ENCODE measurements at places on chromosomes 7 and 10.

- no peak for DNase-seq
These were observed 17.2 kb upstream of the MYH16 start for GRCh38 chr7:99255463-99255862.

GRCh38 chr10:120041807-120042559 lies 149.5 kb downstream of the SEC23IP start:
- no peak for DNase-seq

- no peak for DNase-seq
These were observed 91.2 kb upstream of the RET start for GRCh38 chr10:42985436-42986316.

GRCh38 chr7:94394109-94394436 lies 622 bp upstream of the COL1A2 start:
- no peak for DNase-seq

GRCh38 chr10:124345521-124345920 lies 73.2 kb downstream of the OAT start:
- no peak for DNase-seq

- no peak for DNase-seq
These were observed 62.6 kb downstream of the DOCK4 start for GRCh38 chr7:112143582-112143981.

GRCh38 chr10:69554611-69555010 lies 18.6 kb downstream of the NEUROG3 start:
- DNase-seq, result no peak

- no peak for DNase-seq
These were observed 6.3 kb downstream of the MTPN start for GRCh38 chr7:135970682-135971365.

DNA sequence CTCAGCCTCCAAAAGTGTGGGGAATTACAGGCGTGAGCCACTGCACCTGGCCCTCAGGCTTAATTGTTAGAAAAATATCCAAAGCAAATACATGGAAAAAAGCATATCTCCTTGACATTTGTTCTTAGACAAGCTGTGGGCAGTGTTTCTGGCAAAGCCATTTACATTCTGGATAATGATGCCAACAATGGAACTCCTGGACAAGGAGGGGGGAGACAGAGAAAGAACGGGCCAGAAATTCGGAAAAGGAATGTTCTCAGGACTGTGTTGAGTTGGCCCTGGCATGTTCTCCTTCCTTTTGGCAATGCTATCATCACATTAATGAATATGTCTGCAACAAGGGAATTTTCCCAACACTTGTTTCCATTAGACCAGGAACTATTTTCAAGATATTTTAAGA lies 88.7 kb downstream of the UBE2H start:
- DNase-seq, result no peak

GRCh38 chr7:12069757-12070156 lies 141.3 kb upstream of the TMEM106B start:
- DNase-seq, result no peak

DNA sequence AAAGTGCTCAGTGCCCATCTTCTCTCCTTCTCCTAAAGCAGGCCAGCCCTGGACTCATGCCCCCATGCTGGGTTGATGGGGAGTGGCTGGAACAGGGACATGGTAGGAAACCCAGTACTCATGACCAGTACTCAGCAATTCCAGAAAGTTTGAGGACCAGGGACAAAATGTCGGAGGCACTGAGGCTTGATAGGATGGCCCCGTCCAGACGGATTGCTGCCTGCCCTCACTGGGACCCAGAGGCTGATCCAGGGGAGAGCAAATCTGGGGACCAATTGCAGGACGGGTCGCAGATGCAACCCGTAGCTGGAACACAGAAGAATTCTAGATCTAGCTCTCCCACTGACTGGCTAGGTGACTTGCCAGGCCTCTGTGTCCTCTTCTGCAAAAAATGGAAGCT lies 5.1 kb downstream of the ZCCHC24 start:
- no peak for DNase-seq

DNA sequence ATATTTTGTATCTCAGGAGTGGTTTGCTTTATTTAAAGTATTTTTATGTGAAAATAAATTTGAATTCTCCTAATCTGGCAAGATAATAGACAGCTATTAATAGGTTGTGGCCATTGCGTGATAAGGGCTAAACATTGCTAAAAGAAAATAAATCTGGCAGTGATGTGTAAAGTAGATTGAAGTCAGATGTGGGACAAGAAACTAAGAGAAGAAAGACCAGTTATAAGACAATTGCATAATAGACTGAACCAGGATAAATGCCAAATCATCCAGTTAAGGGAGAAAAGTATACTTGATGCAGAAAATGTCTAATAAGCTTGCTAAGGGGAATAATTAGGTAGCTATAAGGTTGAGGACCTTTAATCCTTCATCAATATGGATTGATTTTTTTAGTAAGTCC lies 197.5 kb upstream of the CSTF2T start:
- DNase-seq, result no peak

- DNase-seq, result no peak
These were observed 75.6 kb upstream of the TCERG1L start for GRCh38 chr10:131387018-131387529.

- no peak for DNase-seq
These were observed 83.0 kb upstream of the INSYN2A start for GRCh38 chr10:127279334-127279774.

DNA sequence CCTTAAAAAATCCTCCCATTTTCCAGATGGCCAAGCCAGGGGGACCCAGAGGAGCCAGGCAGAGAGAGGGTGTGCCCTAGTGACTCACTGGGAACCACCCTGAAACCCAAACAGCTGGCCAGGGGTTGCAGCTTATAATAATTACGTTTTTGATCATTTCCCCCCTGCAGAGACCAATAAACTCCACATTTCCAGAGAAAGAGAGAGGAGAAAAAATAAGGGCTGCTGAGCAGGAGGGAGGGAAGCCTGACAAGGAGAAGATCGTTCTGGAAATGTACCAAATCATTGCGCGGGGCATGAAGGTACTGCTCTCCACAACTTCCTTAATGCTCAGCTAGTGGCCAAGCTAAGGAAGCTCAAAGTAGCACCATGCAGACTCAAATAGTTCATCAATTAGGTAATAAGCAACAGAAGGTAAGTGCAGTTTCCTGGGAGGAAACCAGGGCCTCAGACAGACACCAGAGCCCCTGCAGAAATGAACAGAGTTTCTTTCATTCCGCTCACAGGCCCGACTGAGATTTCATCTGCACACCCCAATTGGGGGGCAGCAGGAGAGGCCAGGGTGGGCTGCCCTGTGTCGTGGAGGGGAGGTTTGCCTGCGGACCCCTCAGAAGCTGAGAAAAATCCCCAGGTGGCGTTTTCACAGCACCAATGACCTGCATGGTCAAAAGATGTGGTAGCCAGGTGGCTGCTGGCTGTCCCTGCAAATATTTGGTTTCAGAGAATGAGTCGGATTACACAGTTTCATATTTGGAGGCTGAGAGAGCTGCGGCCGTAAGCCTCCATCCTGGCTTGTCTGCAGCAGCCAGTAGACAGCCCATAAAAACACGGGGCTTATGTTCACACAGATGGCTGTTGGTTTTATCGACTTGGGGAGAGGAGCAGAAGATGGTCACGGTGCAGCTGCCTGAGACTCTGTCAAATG lies 153.2 kb upstream of the LYZL2 start:
- DNase-seq, result no peak

DNA sequence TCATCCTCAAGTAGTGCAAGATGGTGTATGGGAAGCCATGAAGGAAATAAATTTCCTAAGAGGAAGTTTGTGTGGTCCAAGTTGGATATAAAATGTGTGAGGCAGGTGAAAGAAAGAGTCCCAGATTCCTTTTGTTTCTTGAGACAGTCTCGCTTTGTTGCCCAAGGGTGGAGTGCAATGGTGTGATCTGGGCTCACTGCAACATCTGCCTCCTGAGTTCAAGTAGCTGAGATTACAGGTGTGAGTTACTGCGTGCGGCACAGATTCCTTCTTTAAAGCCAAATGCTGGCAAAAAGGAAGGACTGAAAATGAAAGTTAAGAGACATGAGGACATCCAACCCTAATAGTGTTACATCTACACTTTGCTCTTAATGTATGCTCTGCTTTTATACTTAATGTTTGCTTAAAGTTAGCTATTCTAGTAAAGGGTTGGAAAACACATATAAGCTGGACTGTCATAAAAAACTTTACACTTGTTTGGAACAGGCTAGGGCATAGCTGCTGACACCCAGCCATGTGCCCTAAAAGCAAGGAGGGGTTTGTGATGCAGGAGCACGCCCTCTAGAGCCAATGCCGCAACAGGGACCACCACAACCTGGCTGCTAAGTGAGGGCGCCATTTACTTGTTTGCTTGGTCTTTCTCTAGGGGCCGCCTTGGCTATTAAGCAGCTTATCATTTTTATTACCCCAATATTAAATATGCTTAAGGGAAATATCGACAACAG lies 34.5 kb downstream of the CLEC2L start:
- DNase-seq, result no peak

DNA sequence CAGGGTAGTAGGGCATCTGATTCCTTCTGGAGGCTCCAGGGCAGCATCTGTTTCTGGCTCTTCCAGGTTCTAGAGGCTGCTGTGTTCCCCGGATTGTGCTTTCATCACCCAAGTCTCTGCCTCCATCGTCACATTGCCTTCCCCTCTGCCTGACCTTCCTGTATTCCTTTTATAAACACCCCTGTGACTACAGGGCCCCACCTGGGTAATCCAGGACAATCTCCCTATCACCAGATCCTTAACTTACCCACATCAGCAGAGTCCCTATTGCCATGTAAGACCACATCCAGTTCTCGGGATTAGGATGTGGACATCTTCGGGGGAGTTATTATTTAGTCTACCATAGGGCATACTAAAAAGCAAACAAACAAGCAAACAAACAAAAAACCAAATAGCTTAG lies 39.4 kb upstream of the AGR3 start:
- no peak for DNase-seq

DNA sequence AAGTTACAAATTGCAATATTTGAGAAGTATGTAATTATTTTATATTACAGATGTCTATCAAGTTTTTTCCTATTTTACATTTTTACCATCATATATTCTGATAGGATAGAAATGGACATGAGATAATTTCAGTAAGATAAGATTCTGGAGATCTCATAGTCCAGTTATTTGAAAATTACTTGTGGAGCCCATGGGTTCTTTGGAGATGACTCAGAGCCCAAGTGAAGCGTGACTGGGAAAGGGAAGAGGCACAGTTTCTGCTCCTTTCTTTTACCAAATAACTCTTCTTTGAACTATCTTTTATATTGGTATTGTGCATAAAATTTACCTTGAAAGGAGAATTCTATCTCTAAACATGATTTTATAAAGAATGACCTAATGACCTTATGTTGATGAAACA lies 2.4 kb downstream of the CD36 start:
- DNase-seq, result no peak

DNA sequence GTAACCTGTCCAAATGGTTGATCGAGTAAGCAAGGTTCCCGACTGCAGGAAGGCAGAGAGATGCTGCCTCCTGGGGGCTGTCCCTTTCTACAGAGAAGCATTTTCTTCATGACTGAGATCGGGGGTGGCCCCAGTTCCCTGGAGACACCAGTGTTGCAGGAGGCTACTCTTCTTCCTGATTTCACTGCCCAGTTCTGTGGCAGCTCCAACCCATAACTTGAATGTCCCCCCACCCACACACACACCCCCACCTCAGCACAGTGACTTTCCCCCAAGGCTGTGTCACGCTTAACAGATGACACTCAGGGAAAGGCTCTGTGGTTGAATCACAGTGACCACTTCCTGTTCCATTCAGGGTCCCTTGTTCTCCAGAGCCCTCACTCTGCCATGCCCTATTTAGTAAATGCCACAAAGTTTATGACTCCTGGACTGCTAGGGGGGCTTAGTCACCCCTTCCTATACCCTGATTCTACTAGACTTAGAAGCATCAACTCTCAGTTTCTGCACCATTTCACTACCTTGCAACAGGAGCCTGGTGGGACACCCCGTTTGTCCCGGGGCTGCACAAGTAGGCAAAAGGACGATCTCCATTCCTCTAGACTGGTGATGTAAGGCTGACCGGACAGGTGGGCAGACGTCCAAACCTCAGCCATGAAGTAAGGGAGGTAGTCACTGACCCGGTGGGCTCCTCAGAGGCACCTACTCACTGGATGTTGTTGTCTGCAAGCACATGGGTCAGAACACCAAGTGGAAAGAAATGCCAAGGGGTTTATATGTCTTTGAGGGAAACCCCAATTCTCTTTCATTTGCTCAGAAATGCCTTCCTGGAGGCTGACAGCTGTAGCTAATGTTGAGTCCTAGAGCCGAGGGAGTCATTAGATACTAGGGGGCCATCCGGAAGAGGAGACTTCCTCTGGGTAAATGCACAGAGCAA lies 31.3 kb upstream of the SMC3 start:
- DNase-seq, result peak; percentile 26

GRCh38 chr10:79380946-79381721 lies 33.9 kb downstream of the PPIF start:
- DNase-seq, result no peak

- DNase-seq, result no peak
These were observed 39.8 kb downstream of the THSD7A start for GRCh38 chr7:11792166-11792565.

DNA sequence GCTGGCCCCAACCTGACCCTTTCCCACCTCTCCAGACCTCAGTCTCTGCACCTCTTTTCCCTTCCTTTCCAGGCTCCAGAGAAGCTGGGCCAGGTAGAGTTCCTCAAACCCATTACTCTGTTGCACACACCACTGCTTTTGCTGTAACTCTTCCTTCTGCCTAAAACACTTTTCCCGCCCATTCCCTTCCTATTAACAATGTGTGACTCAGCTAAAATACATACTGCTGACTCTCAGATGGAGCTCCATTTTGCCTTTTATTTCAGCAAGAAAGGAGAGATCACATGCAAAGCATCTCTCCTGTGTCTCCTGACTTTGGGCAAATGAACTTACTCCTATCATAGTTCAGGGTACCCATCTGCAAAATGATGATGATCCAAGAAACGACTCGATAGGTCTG lies 201.0 kb downstream of the CALN1 start:
- no peak for DNase-seq

DNA sequence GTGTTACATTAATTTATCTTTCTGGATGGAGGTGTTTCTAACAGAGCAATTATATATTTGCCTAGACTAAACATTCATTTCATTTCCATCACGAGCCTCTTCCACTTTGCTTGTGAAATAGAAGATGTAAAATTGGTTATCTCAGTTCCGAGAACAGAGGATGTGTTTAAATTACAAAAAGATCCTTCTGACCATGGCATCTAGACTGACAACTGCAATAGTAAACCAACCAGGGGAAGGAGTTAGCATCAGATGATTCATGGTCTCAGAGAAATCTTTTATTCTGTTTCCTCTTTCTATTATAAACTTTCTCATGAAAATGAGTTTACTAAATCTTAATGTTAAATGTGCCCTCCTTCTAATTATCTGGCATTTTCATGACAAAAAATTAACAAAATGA lies 149.8 kb upstream of the WDR11 start:
- DNase-seq, result no peak
